NCI-H82 (cell line): ENCODE measurements at places on chromosomes 16 and 17.

- DNase-seq, result peak; percentile 72
These were observed 62.2 kb downstream of the DHRS7C start for GRCh38 chr17:9729034-9729650.

DNA sequence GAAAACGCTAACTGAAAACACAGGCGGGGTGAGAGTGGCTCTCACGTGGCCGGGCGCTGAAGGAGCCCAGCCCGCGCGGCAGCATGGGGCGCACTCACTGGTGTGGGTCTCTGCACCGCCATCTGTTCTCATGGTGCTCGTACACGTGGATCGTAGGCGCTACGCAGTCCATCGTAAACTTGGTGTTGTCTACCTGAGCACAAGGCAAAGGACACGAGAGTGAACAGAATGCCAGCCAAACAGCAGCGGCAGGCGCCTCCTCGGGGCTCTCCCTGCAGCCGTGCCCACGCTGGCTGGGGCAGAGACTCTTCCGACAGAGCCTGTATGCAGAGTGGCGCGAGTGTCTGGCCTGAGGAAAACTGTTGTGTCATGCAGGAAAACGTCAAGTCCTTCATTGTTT lies 19.1 kb downstream of the EMC8 start:
- no peak for DNase-seq

GRCh38 chr17:13593021-13593751 lies 8.5 kb downstream of the HS3ST3A1 start:
- no peak for DNase-seq

DNA sequence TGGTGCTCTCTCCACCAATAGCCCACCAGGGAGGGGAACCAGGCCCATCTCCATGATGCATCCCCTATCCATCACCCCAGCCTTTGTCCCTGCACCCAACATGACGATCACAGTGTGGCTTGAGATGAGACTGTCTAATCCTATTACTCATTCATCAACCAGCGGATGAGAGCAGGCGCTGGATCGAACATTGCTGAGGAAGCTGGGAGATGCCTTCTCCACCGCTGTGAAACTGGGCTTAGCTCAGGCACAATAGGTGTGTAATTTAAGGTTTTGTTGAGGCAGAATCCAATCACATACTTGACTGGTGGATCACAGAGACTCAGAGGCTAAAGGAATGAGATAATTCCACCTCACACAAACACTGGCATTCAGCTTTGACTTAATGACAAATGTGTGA lies 64.6 kb upstream of the IRX3 start:
- DNase-seq, result peak; percentile 4

DNA sequence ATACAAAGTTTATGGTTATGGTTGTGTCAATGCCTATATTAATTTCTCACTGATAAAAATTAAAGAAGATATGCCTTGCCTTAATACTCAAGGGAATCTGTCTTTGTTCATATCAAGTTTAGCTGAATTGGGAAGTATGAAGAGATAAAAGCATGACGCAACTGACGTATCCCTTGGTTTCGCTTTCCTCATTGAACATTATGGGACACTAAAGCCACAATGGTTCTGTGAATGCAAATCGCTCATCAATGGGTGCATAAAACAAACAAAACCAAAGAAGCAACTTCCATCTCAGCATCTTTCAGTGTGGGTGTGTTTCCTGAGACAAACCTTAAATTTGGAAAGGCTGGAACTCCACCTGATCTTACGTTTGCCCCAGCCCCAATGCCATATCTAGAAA lies 108.2 kb downstream of the NPIPB5 start:
- DNase-seq, result no peak

DNA sequence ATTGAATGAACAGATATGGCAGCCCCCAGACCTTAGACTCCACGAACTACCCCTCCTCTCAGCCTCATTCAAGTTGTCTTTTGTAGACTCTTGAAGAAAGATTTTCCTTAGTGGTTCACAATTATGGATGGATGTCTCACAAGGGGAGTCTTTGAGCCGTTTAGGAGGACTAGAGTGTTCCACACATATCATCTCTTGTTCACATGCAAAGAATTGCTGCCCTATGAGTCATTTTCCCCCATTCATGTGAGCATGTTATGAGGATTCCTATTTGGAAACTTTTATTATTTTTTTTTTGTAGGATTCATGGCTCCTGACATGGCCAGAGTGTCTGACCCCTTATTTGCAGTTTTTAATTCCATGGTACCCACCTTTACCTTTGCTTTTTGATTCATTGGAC lies 237.1 kb downstream of the SHISA9 start:
- DNase-seq, result no peak

- no peak for DNase-seq
These were observed 3.1 kb upstream of the RAB11FIP4 start for GRCh38 chr17:31388351-31388750.

DNA sequence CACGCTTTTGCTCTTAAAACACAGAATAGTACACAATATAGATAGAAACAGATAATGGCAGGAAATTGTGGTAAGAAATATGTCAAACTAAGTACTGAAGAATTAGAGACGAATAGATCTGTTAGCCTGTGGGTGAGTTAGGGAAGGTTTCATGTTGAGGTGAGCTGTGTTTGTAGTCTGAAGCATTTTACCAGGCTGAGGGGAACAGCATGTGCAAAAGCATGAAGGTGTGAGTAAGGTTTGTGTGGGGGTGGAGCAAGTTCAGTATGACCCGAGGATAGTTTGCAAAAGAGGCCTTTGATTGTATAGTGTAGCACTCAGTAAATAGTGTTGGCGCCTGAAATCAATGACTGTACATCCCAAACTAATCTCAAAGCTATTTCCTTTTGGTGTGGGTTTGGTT lies 13.8 kb downstream of the IGSF6 start:
- DNase-seq, result no peak

- no peak for DNase-seq
These were observed 11.9 kb downstream of the FSCN2 start for GRCh38 chr17:81539961-81540675.

DNA sequence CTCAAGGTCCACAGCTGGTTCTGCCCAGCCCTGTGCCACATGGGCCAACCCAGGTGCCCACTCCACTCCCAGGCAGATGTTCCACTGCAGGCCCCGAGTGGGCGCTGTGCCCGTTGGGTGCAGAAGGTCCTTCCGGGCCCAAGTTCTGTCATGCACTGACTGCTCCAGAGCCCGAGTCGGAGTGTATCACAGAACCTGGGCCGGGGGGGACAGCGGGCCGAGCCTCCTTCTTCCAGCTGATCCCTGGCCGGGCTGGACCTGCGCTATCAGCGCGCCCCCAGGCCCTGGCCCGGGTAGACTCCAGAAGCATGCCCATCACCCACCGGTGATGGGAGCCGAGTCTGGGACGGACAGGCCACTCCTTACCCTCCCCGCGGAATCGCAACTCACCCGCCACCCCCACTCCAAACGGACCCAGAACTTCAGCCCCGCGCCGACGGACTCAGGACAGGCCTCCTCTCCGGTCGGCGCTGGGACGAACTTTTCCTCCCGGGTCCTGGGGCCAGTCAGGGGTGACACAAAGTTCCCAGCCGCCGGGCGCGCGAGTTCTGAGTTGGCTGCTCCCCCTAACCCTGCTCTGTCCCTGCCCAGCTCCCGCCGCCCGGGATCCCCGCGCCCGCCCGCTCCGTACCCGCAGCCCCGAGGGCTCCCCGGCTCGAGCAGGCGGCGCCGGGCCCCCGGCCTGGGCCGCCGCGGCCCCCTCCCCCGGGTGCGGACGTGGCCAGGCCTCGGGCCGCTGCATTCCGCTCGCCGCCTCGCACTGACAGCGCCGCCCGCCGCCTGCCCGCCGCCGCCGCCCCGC lies at the start of gene COPZ2:
TSS of gene COPZ2 (minus strand) at position 762 of the 802 bp plus-strand sequence. CDS start at position 742, 20 bp downstream.
- no peak for DNase-seq

DNA sequence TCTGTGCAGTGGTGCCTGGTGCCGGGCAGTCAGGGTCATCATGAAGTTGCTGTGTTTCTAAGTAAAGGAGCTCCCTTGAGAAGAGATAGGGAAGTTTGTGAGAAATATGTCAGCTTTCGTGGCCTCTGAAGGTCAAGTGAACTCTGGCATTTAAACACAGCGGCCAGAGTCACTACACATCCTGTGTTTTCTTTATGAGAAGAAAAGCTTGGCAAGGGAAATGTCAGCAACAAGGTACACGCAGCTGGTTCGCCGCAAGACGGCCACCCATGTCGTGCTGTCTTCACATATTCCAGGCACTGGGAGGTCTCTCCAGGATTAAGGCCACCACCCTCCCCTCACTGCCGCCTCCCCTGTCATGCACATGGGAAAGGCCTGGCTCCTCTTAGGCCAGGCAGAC lies 33.2 kb upstream of the PEMT start:
- DNase-seq, result no peak

DNA sequence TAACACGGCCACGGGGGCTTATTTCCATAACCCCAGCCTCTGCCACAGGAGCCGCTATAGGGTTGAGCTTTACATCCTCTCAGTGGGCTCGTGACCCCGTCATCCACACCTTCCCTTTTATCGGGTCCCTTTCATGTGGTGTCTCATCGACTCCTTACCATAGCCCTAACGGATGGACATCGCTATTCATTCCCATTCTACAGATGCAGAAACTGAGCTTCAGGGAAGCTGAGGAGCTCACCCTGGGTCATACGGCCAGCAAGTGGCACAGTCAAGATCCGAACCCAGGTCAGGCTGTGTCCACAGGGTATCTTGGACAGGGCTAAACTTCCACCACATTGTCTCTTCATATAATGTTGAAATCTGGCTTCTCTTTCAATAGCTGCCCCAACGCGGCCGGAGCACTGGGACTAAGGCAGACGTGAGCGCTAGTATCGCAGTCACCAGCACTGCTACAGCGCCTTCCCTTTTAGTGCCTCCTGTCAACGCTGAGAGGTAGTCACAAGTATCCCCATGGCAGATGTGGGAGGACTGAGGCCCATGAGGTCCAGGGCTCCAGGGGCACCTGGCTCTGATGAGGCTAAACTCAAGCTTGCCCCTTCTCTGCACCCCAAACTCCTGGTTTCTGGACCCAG lies 50.8 kb downstream of the SOCS1 start:
- no peak for DNase-seq

GRCh38 chr16:56930486-56931270 lies 1.3 kb upstream of the HERPUD1 start:
- DNase-seq, result peak; percentile 88

DNA sequence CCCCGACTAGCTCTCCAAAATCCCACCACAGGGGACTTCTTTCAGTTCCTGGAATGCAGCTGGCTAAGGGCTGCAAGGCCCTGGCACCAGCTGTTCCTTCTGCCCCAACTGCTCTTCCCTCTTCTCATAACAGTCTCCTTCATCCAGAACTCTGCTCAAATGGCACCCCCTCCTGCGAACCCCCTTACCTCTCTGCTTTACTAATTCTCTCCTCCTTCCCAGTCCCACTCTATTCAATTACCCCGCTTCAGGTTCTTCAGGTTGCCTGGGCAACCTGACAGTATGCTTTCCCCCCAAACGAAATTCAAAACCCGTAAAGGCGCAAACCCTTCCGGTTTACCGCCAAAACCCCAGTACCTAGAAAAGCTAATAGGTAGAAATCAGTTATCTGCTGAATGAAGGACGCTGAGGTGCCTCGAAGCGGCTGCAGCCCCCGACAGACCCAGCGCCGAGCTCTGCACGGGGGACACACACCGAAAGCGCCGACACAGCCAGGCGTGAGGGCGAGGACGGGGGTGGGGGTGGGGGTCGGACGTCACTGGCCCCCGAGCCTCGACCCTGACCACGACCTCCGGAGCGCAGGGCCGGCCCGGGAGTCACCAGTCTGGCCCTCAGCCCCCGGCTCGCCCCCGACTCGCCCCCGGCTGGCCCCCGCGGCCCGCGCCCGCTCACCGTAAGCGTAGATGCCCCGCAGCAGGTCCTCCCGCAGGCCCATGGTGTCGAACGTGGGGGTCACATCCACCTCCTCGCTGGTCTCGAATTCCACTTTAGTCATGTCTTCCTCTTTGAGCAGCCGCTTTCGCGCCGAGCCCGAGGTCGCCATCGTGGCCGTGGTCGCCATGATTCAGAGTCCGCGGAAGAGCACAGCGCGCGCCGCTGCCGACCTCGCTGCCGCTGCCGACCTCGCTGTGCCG lies 550 bp downstream of the EIF4A3 start:
- DNase-seq, result peak; percentile 54

DNA sequence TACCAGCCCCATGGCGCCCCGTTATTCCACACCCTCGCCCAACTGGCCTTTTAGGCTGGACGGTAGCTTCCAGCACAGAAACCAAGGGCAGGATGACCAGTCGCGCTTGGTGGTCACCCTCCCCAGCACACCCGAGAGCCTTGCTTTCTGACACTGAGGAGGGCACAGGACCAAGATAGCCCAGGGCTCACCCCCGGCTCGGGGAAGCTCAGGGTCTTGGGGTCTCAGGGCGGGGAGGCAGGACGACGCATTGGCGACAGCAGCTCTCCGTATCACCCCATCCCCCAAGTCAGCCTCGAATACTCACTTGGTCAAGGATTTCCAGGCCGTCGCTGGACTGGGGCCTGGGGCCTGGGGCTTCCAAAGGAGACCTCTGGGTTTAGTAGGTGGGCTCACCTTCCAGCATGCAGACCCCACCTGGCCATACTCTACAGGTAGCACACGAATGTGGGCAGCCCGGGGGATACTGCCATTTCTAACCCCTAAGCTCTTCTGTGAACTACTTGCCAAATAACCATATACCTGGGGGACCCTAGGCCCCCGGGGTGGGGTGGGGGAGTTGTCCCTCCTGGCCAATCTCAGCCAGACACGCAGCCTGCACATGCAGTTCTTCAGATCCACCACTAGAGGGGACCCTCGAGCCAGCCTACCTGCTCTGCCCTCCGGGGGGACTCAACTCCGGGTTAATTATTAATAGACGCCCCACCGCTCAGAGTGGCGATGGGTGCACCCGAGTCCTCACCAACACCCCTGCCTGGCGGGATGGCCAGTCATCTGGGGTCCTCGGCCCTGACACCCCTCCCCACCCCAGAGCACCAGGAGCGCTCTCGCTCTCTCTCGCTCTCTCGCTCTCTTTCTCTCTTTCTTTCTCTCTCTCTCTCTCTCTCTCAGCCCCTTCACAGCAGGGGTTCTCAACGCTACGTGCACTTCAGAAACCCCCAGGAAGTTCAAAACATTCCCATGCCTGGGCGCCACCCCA lies 30.0 kb downstream of the TBC1D16 start:
- peak; percentile 75 for DNase-seq

- peak; percentile 42 for DNase-seq
These were observed 363.1 kb downstream of the WWOX start for GRCh38 chr16:78462288-78463208.

GRCh38 chr17:8944748-8945147 lies 20.8 kb downstream of the PIK3R5 start:
- DNase-seq, result no peak
